ENCODE measurements at places on chromosomes 13 and 19.

DNA sequence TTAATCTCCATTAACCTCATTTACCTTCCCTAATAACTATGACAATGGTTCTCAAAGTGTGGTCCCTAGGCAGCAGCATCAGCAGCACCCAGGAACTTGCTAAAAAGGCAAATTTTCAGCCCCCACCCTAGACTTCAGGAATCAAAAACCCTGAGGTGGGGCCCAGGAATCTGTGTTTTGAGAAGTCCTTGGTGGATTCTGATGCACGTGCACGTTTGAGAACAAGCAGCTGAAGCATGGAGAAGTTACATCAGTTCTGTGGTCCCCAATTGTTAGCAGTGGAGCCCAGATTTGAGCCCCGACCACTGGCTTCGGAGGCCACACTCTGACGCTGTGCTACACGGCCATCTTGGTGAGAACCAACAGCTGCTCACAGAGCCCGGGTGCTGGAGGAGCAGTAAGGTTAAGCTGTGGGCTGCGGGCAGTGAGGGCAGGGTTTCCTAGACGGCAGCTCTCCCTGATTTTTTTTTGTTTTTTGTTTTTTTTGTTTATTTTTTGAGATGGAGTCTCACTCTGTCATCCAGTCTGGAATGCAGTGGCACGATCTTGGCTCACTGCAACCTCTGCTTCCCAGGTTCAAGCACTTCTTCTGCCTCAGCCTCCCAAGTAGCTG lies 14.0 kb upstream of the CD22 start:
- DNase-seq, result no peak

DNA sequence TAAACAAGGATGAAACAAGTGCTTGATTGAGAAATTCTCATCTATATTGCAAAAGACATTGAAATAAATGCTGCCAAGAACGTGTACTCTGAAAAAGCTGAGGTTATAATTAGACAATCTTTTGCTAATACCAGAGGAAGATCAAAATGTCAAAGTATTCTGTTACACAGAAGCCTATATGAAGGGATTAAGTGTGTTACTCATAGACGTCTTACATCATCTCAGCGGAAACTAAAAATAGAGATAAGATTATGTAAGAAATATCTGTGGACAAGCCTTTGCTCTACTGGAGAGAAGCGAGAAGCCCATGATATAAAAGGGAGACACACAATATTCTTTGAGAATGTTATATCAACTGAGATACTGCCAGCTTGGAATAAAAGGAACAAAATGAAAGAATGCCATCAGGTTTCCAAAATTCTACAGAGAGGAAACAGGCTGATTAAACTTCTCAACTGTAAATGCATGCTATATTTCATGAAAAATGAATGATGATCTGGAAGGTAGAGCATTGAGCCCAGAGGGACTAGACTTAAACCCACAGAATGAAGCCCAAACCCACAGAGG lies 699.0 kb downstream of the GPC5 start:
- DNase-seq, result no peak

- peak; percentile 75 for DNase-seq
These were observed at the start of gene ZNF580 for GRCh38 chr19:55640577-55641425. Gene ZNF580, plus strand, starts transcription at chr19:55641002. Its CDS starts 1,507 bp downstream, at chr19:55642509.

DNA sequence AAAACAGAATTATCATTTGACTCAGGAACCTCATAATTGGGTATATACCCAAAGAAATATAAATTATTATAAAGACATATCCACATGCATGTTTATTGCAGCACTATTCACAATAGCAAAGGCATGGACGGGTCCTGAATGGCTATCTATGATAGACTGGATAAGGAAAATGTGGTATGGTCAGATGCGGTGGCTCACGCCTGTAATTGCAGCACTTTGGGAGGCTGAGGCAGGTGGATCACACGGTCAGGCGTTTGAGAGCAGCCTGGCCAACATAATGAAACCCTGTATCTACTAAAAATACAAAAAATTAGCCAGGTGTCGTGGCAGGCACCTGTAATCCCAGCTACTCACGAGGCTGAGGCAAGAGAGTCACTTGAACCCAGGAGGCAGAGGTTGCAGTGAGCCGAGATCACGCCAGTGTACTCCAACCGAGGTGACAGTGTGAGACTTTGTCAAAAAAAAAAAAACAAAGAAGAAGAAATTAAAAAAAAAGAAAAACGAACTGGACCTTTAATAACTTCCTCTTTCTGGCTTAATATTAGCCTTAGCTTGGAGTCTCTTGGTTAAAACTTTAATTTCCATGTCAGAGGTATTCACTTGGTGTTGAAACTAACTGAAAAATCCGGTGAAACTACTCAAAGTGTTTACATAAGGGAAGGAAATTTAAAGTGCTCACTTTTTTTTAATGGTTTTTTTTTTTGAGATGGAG lies 104.4 kb downstream of the ZNF486 start:
- no peak for DNase-seq

DNA sequence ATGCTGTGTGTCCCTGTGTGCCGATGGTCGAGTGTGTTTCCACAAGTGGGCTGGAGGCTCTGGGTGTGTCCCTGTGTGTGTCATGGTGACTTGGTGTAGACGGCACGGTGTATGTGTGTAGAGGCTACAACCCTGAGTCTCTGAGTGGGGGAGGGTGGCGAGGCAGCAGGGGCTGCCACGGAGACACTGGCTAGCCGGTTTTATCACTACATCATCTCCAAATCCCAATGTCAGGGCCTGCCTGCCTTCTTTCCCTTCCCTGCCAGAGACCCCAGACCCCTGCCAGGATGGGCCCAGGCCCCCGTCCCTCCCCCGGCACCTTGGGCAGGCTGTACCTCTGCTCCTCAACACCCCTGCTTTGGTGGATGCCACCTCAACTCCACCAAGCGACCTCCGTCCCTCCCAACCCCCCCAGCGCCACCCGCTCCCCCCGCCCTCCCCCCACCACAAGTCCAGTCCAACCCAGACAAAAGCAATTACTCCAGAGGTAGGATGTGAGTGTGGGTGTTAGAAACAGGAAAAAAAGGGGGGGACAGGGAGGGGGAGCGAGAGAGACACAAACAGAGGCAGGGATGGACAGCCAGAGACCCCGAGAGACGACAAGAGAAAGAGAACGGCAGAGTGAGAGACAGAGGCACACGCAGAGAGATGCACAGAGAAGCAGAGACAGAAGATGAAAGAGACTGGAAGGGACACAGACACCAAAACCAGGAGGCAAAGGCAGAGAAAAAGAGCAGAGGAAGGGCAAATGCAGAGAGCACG lies 21.6 kb upstream of the POU2F2 start:
- DNase-seq, result no peak

Measured in stimulated activated naive CD8-positive, alpha-beta T cell treated with anti-CD3 and anti-CD28 coated beads, Interleukin-15, amount 100 ng/mL, for 72 hours (primary cell).